Activated T-helper 2 cell treated with anti-CD3 and anti-CD28 coated beads, Interferon-gamma antibody, Interleukin-2, Interleukin-4, amounts not matched to agents 10 μg/mL and 5 μg/mL and 100 μg/mL, durations not matched to agents 14 hours and 24 hours and 36 hours (primary cell): ENCODE measurements at places on chromosomes 2 and 18. TPM values are rescaled to one million over a fixed set of nuclear protein-coding genes. Genes with fewer than 3 reads are reported as not detected.

The SERPINB13 gene
- not detected in 2 replicates for total RNA-seq

The SLC40A1 gene
- 1.8 and 2.4 TPM in 2 replicates for total RNA-seq

The MC4R gene
- not detected in 2 replicates for total RNA-seq

The CKAP2L gene
- 24.4 and 27.2 TPM in 2 replicates for total RNA-seq

The ACTR1B gene
- total RNA-seq = 142 and 147 TPM in 2 replicates

The BOLL gene
- total RNA-seq = not detected in 2 replicates

The GKN2 gene
- total RNA-seq = not detected in 2 replicates

The GALR1 gene
- total RNA-seq = not detected in 2 replicates

The MROH2A gene
- total RNA-seq = not detected in 2 replicates

The COL3A1 gene
- total RNA-seq = 0.16 and 0.43 TPM in 2 replicates

The ALPG gene
- not detected in 2 replicates for total RNA-seq

The KIF3C gene
- 13.4 and 15.2 TPM in 2 replicates for total RNA-seq

DNA sequence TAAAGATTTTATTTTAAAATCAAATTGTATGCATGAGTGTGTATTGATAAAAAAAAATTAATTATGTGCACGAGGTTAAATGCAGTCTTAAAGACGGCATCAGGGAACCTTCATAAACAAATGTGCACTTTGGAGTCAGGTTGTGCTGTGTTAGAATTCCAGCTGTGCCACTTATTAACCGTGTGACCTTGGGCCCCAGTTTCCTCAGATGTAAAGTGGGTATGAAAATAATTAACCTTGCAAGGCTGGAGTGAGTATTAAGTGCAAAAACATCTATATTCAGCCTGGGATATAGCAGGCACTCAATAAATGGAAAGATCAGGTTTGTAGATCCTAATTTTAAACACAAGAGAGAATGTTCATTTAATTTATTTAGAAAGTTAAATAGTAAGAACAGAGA, 14.5 kb upstream of the MYCN start:
- no peak for DNase-seq
- no peak overlapping the region for H3K27ac ChIP-seq
- no peak overlapping the region for H3K4me3 ChIP-seq
- no peaks in the 10 kb centered on the region for H3K4me1 ChIP-seq

DNA sequence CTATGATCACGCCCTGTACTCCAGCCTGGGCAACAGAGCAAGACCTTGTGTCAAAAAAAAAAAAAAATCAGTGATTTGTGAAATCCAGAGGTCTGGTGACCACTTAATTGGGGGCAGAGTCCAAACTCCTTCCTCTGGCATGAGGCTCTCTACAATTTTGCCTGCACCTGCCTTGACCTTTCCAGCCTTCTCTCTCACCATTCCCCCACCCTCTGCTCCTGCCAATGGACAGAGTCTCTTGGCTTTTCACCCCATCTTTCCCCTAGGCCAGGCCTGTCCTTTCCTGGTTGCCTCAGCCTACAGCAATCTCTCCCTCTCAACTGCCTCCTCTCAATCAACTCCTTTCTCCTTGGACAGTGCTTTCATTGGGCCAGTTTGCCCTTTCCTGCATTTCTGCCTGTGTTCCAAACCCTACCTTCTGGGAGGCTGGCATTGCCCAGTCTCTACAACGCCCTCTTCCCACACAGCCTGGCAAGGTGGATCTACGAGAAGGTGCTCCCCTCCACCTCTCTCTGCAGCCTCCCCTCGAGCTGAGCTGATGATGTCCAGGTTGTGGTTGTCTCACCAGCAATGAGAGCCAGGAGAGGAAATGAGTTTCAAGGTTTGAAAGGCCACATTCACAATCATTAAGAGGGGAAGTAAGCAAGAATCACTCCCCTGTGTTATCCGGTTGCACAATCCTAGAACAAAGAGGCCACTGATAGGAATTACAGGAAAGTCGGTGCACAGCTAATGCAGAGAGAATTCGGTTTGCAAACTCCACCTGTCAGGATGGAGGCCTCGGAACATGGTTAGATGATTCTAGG, 39.5 kb upstream of the NPAS2 start:
- no peaks in the 10 kb centered on the region for H3K4me1 ChIP-seq
- no peak overlapping the region for H3K4me3 ChIP-seq
- H3K27me3 ChIP-seq = no peaks in the 10 kb centered on the region
- no peak overlapping the region for H3K27ac ChIP-seq

DNA sequence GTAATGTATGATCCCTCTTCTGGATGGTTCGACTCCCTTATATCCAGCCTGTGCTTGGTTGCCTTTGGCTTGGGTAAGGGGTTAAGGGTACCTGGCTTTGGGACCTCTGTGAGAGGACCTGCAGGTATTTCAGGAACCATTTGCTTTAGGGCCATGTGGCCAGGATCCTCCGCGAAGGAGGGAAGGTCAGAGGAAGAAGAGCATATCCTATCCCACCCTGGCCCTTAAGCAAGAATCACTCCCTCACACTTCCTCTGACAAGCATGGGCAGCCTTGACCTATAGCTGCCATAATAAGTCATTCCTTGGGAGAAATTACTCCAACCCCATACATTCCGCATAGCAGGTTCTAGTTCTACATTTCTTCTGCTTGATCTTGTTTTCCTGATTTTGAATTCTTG, 59.1 kb upstream of the TXNDC2 start:
- H3K27me3 ChIP-seq = peaks cover 7% of the 10 kb centered on the region
- no peak overlapping the region for H3K27ac ChIP-seq
- DNase-seq = no peak
- no peaks in the 10 kb centered on the region for H3K4me1 ChIP-seq
- H3K4me3 ChIP-seq = no peak overlapping the region

GRCh38 chr2:173231042-173231441, 123.6 kb upstream of the CDCA7 start:
- no peak for DNase-seq
- no peaks in the 10 kb centered on the region for H3K36me3 ChIP-seq
- H3K27ac ChIP-seq = no peak overlapping the region

- DNase-seq = no peak
- no peak overlapping the region for H3K27ac ChIP-seq
- H3K4me3 ChIP-seq = no peak overlapping the region
- H3K36me3 ChIP-seq = peaks cover 18% of the 10 kb centered on the region
- peaks cover 19% of the 10 kb centered on the region for H3K4me1 ChIP-seq
These were observed 51.3 kb downstream of the TMEM247 start for GRCh38 chr2:46530639-46531038.

- H3K27me3 ChIP-seq = no peaks in the 10 kb centered on the region
- H3K27ac ChIP-seq = no peak overlapping the region
- H3K36me3 ChIP-seq = no peaks in the 10 kb centered on the region
- no peak overlapping the region for H3K4me3 ChIP-seq
These were observed 215.4 kb upstream of the OSR1 start for GRCh38 chr2:19573784-19574183.

DNA sequence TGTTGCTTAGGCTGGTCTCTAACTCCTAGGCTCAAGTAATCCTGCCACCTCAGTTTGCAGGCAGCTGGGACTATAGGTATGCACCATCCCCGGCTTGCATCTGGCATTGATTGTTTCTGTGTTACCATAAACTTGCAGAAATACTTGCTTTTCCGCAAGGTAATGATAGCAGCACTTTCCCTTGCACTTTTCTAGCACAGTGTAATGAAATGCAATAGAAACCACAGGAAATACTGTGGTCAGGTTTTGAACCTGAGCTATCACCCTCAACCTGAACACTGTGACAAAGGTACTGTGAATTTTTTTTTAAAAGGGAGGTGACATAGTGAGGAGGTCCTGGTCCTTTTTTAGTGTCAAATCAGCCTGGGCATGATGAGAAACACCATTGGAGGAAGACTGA, 38.3 kb downstream of the DHRS9 start:
- DNase-seq = peak; percentile 31
- H3K4me3 ChIP-seq = no peak overlapping the region
- H3K4me1 ChIP-seq = peaks cover 53% of the 10 kb centered on the region
- H3K36me3 ChIP-seq = peaks cover 8% of the 10 kb centered on the region
- H3K27ac ChIP-seq = peak overlapping the region; percentile 54

DNA sequence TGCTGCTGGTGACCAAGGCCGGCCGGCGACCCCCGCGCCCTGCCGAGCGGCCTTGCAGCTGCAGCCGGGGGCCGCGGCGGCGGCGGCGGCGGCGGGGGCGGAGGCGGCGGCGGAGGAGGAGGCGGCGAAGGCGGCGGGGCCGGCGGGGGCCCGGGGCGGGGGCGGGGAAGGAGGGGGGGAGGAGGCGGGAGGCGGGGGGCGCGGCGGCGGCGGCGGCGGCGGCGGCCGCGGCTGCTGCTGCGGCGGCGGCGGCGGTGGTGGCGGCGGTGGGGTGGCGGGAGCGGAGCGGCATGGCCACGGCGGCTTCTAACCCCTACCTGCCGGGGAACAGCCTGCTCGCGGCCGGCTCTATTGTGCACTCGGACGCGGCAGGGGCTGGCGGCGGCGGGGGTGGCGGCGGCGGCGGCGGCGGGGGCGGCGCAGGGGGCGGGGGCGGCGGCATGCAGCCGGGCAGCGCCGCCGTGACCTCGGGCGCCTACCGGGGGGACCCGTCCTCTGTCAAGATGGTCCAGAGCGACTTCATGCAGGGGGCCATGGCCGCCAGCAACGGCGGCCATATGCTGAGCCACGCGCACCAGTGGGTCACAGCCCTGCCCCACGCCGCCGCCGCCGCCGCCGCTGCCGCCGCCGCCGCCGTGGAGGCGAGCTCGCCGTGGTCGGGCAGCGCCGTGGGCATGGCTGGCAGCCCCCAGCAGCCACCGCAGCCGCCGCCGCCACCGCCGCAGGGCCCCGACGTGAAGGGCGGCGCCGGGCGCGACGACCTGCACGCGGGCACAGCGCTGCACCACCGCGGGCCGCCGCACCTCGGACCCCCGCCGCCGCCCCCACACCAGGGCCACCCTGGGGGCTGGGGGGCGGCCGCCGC, 1.5 kb downstream of the POU3F3 start:
- no peak overlapping the region for H3K27ac ChIP-seq
- peaks cover 76% of the 10 kb centered on the region for H3K27me3 ChIP-seq
- DNase-seq = no peak
- H3K36me3 ChIP-seq = peaks cover 7% of the 10 kb centered on the region
- H3K4me1 ChIP-seq = peaks cover 22% of the 10 kb centered on the region

- H3K4me3 ChIP-seq = no peak overlapping the region
- H3K4me1 ChIP-seq = no peaks in the 10 kb centered on the region
- no peak overlapping the region for H3K27ac ChIP-seq
- H3K36me3 ChIP-seq = no peaks in the 10 kb centered on the region
- no peak for DNase-seq
These were observed 170.5 kb downstream of the CDH20 start for GRCh38 chr18:61503688-61504087.

GRCh38 chr2:34547340-34547739, 948.2 kb upstream of the FAM98A start:
- H3K4me1 ChIP-seq = no peaks in the 10 kb centered on the region
- DNase-seq = no peak
- no peaks in the 10 kb centered on the region for H3K27me3 ChIP-seq
- H3K27ac ChIP-seq = no peak overlapping the region
- H3K4me3 ChIP-seq = no peak overlapping the region

DNA sequence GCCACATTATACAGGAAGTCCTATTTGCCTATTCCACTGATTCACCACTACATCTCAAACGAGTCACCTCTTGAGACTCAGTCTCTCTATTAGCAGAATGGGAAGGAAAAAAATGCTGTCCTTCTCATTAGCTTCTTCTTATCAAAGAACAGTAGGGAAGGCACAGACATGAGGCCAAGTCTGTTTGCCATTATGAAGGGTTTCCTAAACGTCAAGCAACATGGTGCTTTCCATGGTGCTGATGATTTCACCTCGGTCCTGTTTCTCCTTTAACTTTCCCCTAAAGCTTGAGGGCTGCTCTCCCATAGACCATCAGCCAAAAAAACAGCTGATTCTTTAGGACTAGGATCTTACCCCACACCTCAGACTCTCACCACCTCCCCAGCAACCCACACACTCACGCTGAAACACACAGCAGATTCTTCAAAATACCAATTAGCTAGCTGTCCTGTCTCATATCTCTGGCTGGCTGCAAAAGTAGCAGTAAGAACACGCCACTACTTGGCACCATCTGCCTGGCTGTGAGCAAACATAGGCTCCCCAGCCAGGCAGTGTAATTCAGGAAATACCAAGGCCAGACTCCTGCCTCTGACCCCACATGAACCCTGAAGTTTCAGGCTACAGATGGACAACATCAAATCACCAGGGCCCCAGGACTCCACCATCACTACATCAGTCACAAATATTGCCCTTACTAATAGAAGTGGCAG, 30.5 kb downstream of the GALNT14 start:
- H3K27ac ChIP-seq = no peak overlapping the region
- H3K27me3 ChIP-seq = peaks cover 11% of the 10 kb centered on the region
- no peaks in the 10 kb centered on the region for H3K36me3 ChIP-seq

GRCh38 chr2:159785195-159785594, 12.8 kb downstream of the CD302 start:
- H3K4me3 ChIP-seq = no peak overlapping the region
- no peak for DNase-seq
- peaks cover 3% of the 10 kb centered on the region for H3K27me3 ChIP-seq
- no peaks in the 10 kb centered on the region for H3K36me3 ChIP-seq
- H3K4me1 ChIP-seq = peaks cover 3% of the 10 kb centered on the region
- H3K27ac ChIP-seq = no peak overlapping the region

- peaks cover 9% of the 10 kb centered on the region for H3K27me3 ChIP-seq
- H3K36me3 ChIP-seq = no peaks in the 10 kb centered on the region
- H3K4me3 ChIP-seq = no peak overlapping the region
- DNase-seq = no peak
- H3K4me1 ChIP-seq = no peaks in the 10 kb centered on the region
These were observed 21.4 kb upstream of the TMEM177 start for GRCh38 chr2:119657466-119658145.

GRCh38 chr2:96305979-96306308, 598 bp upstream of the SNRNP200 start:
- no peak for DNase-seq
- peaks cover 61% of the 10 kb centered on the region for H3K36me3 ChIP-seq
- H3K4me3 ChIP-seq = peak overlapping the region; percentile 95
- peak overlapping the region; percentile 94 for H3K27ac ChIP-seq
- peaks cover 44% of the 10 kb centered on the region for H3K4me1 ChIP-seq
- no peaks in the 10 kb centered on the region for H3K27me3 ChIP-seq

GRCh38 chr18:33720133-33720532, 142.1 kb downstream of the ASXL3 start:
- H3K4me3 ChIP-seq = no peak overlapping the region
- H3K27me3 ChIP-seq = no peaks in the 10 kb centered on the region
- no peak for DNase-seq
- H3K27ac ChIP-seq = no peak overlapping the region
- no peaks in the 10 kb centered on the region for H3K4me1 ChIP-seq

DNA sequence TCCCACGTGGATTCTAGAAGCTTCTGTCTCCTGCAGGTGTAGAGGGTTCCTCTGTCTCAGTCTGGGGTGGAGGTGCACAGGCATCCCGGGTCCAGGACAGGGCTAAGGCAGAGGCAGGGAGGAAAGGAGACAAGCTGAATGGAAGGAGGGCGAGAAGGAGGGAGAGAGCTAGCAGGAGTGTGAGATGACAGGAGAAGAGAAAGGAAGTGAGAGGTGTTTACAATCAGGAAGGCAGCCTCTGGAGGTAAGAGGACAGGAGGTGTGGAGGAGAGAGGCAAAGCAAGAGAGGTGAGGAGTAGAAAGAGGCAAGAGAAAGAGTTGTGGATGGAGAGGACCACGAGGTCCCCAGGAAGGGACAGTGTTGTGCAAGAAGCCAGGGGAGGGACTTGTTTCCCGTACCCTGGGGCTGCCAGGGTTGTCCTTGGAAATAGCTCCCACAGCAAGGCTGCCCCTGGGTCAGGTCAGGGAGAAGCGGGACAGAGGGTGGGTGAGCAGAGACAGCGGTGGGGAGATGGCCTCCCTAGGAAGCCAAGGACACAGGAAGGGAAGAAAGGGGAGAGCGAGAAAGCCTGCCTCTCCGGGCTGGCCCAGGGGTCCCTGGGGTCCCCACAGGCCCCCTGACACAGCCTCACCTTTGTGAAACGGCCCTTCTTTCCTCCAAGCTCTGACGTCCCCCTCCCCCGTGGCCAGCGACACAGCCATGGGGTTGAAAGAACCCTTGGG, 136.9 kb downstream of the CYP26B1 start:
- H3K36me3 ChIP-seq = no peaks in the 10 kb centered on the region
- no peak overlapping the region for H3K4me3 ChIP-seq
- no peak for DNase-seq
- H3K4me1 ChIP-seq = no peaks in the 10 kb centered on the region
